ENCODE measurements at places on chromosomes 13 and 19.

- DNase-seq: no peak
Observed at GRCh38 chr19:42170715-42171114, 38.5 kb upstream of the POU2F2 start.

- DNase-seq: no peak
Observed at GRCh38 chr19:51024924-51025323, 1.5 kb downstream of the KLK11 start.

GRCh38 chr19:31882709-31883108, 462.7 kb upstream of the ZNF507 start:
- DNase-seq: no peak

DNA sequence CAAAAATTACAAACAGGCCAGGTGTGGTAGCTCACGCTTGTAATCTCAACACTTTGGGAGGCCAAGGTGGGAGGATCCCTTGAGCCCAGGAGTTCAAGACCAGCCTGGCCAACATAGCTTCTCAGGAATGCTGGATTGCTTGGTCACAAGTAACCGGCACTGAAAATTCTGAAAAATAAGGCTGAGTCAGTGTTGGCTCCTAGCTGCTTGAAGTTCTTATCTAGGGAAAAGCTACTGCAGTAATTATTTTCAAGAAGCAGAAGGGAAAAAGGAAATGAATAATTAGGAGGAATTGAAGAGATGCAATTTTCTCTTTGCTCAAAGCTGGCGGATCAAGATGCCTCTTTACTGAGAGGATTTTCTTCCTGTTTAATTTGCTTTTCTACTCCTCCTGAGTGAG, 75.0 kb upstream of the GTF3A start:
- no peak for DNase-seq

GRCh38 chr19:31387717-31388301, 38.6 kb upstream of the TSHZ3 start:
- no peak for DNase-seq

GRCh38 chr19:39870171-39870971, 24.2 kb upstream of the FBL start:
- DNase-seq: no peak

- no peak for DNase-seq
Observed at GRCh38 chr13:46369506-46370277, 17.4 kb downstream of the RUBCNL start.

- no peak for DNase-seq
Observed at GRCh38 chr19:16604615-16605014, 23.4 kb downstream of the MED26 start.

GRCh38 chr13:32587811-32588170, 1.5 kb downstream of the PDS5B start:
- DNase-seq: peak; percentile 41

- DNase-seq: no peak
Observed at GRCh38 chr13:44764302-44764692, 188.2 kb upstream of the TSC22D1 start.

DNA sequence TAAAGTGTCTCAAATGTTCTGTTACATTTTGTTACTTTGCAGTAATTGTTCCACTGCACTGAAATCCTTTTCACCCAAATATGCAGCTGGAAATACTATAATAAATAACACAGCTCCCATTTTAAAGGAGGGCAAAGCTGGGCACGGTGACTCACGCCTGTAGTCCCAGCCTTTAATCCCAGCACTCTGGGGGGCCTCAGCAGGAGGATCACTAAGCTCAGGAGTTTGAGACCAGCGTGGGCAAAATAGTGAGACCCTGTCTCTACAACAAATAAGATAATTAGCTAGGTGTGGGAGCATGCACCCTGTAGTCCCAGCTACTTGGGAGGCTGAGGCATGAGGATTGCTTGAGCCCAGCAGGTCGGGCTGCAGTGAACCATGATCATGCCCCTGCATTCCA, 7.5 kb upstream of the UBAC2 start:
- peak; percentile 45 for DNase-seq

- no peak for DNase-seq
Observed at GRCh38 chr19:53947624-53948023, 15.1 kb upstream of the CACNG8 start.

DNA sequence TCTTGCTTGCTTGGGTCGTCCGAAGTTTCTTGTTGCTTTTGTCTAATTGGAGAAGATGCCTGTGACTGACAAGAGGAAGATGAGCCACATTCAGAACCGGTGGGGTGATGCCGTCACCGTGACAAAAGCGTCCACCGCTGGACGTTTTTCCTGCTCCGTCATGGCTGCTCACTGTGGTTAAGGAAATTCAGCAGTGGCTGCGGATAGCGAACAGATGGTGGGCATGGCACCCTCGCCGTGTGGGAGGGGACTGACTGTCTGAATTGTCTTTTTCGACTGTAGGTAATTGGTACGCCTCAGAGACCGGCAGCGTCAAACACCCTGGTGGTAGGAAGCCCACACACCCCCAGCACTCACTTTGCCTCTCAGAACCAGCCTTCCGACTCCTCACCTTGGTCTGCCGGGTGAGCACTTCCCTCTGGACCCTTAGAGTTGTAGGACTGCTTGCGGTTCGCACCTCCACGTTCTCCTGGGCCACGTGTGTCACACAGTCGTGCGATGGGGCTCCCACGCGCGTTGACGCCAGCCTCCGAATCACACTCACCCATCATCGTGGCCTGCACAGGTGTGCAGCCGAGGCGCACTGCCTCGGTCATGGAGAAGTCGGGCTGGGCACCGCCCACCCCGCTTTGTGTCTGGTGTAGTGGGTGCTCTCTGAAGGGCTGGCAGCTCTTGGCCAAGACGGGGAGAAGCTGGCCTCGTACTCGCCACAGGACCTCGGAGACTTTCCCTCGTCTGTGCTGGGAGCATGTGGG, 26.5 kb downstream of the ATP4B start:
- DNase-seq: no peak

- no peak for DNase-seq
Observed at GRCh38 chr19:47280183-47280797, 5.6 kb downstream of the INAFM1 start.

- DNase-seq: no peak
Observed at GRCh38 chr13:52921194-52921593, 72.8 kb upstream of the PCDH8 start.

- no peak for DNase-seq
Observed at GRCh38 chr13:102280366-102280765, 121.5 kb downstream of the FGF14 start.

DNA sequence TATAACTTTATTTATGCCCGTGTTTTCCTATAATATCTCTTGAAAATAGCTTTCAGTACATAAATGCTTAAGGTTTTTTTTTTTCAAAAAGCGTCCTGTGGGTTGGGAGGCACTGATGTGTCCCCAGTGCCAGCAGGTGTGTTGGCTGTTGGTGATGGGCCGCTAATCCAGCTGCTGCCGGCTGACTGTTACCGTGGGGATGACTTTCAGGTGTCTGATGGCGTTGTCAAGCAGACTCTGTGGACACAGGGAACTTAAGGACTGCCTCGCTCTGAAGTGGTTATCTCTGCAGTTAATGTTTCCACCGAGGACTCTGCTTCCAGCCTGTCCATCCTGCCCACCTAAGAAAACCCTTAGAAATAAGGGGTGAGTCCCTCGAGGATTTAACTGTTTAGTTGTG, 94.5 kb downstream of the ANKRD10 start:
- DNase-seq: no peak

DNA sequence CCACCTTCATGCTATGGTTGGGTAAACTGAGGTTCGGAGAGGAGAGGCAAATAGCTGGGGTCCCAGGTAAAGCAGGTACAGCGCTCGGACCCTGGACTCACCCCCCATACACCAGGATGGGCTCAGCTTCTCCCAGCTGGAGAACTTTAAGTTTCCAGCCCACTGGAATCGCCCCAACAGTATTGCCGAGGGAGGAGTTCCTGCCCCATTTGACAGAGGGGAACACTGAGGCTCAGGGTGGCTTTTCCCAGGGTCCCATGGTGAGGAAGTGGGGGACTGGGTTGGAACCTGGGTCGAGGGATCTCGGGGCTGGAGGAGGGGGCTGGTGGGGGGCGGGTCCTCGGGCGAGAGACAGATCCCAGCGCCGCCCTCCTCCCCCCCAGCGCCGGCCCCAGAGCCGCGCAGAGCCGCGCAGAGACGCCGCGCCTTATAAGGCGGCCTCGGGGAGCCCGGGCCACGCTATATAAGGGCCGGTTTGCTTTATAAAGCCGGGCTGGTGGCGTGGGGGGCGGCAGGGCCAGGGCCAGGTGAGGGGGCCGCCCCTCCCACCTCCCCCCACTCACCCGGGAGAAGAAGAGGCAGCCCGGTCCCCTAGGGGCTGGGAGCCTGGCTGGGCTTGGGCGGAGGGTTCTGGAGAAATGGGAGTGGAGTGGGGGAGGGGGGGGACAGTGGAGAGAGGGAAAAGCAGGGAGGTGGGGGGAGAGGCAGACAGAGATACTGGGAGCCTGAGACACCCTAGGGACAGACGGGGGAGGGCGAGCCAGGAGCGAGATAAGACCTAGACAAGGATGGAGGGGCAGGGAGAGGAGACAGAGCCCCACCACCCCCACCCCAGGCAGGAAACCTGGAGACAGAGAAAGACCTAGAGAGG, 1.1 kb downstream of the CNN1 start:
- DNase-seq: no peak

All from skin of body (tissue), 3 donors.